Posterior cingulate gyrus (tissue), 11 donors: ENCODE measurements at places on chromosomes 12 and 14.

- peak; percentile 72 for DNase-seq
Measured at GRCh38 chr14:100611811-100612480, 24.7 kb upstream of the BEGAIN start.

DNA sequence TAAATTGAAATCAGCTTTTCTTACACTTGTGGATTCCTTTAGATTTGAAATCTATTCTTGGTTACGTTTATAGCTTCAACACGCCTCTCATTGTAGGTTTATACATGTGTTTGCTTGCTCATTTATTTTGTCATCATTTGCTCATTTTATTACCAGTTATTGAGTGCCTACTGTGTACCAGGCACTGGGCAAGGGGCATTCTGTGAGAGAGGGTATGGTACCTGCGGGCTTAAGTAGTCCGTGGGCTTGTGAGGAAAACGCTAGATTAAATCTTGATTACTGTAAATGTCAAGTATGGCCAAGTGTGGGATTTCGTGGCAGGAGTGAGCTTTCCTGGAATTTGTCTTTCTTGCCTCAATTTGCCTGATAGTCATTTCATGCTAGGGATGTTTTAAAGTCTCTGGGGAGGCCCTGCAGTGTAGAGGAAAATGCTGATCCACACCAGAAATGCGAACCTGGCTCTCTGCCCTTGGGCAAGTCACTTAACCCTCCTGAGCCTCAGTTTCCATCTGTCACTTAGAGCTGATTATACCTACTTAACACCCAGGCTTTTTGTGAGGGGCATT is 92.7 kb downstream of the CACNA1C start:
- no peak for DNase-seq

DNA sequence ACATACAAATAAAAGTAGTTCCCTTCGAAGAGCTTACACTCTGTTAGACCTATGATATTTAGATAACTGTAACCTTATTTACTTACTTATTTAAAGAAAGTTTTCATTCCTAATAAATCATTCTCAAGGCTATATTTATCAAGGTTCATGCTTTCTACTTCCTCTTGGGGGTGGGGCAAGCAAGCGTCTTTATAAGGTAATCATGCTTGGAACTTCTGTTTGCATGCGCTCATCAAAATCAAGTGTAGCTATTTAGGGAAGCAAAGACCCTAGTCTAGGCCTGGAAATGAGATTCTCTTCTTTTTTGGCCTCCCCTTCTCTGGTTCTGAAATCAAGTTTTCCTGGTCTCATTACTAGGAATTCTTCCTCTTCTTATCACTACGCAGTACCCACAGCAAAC is 766 bp downstream of the RERG start:
- no peak for DNase-seq

- no peak for DNase-seq
Measured at GRCh38 chr12:76706101-76706500, 57.8 kb upstream of the ZDHHC17 start.

GRCh38 chr12:1006255-1006654 is 15.2 kb downstream of the ERC1 start:
- no peak for DNase-seq

GRCh38 chr12:96623656-96624217 is 134.4 kb downstream of the CFAP54 start:
- no peak for DNase-seq

DNA sequence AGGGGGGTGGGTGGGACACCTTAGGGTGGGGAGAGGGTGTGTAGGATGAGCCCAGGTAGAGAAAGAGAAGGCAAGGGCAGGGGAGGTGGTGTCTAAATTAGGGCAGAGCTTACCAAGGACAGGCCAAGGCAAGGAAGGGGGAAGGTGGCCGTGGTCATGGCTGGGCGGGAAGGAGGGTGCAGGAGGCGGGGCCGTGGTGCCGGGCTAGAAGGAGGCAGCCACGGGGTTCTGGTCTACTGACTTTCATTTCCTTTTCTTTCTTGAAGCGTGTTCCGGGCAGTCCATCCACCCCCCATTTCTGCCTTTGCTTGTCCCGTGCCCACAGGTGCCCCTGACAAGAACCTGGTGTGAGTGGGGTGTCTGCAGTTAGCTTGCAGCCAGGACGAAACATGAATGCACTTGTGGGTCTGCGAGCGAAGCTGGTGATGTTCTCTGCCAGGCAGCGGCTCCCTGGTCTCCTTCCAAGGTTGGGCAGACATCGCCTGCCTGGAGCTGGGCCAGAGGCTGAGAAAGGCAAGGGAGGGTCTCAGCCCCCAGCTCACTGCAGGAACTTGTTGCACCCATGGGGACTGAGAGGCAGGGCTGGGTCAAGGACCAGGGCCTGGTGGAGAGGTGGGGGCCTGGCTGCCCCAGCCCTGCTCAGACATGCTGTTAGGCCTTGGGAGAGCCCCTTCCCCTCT is 58.2 kb downstream of the KIF26A start:
- DNase-seq = no peak

DNA sequence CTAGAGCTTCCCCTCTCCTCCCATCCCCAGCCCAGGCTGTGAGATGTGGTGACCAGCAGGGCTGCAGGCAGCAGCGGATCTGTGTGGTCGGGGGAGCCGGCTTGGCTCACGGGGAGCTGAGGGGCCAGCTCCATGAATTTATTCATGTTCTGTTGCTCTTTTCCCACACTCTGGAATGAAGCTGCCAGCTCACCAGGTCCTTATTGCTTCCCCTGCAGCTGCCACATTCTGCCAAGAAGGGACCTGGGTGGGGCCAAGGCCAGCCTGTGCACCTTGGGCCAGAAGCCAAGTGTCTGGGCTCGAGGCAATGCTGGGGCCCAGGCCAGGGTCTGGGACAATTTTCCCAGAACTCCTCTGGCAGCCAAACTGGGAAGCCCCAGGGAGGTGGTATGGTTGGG is 2.5 kb upstream of the C1QL4 start:
- DNase-seq = no peak

- no peak for DNase-seq
Measured at GRCh38 chr14:76715101-76715500, 46.2 kb upstream of the VASH1 start.

DNA sequence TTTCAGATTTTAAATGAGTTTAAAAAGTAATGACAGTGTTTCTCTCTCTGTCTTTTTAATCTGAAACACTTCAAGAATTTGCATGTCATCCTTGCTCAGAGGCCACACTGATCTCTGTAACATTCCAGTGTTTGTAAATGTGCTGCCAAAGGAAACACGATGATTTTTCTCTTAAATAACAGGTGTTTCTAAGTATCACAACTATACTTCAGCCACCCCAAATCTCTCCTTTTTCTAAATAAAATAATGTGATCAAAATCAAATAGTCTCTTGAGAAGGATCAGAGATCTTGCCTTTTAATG is 3.3 kb upstream of the GALC start:
- DNase-seq = no peak

DNA sequence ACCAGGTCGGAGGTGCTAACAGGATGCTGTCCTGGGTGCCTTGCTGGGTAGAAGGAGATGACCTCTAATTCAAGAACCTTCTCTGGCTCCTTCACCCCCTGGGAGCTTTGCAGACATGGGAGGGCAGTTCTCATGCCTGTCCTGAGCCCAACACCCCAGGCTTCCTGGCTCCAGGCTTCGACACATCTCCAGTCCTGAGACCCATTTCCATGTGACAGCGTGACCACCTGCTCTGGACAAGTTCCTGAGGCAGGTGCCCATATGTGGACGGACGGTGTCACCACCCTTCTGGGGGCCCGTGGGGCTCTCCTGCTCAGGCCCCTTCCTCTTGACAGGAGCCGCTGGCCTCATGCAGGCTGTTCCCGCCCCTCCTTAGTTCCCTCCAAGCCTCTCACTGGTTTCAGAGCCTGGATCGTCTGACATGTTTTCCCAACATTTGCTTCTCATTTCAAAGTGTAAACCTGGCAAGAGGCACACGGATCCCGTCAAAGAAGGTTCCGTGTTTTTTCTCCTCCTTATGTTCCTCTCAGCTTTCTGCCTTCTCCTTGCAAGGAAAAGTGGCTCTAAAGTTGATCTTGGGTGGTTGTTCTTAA is 291.9 kb upstream of the RTL1 start:
- no peak for DNase-seq

DNA sequence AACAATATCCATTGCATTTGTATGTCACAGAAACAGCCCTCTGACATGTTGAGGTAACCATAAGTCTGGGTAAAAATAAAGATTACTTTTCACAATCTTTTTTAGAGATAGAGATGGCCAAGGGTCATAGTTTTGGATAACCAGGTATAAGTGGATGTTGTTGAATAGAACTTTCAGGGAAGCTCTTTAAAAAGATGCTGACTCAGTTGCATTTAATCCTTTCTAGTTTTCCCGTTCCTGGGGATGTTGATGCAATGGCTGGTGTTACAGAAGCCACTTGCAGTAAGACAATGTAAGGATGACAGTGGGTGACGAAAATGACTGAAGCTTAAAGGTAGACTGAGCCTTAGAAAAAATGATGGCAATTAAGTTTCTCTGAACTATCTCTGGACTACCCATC is 1473.7 kb downstream of the AACS start:
- no peak for DNase-seq

GRCh38 chr12:93137656-93138612 is 208.8 kb upstream of the EEA1 start:
- no peak for DNase-seq

GRCh38 chr12:103205906-103206305 is 248.4 kb downstream of the ASCL1 start:
- no peak for DNase-seq

DNA sequence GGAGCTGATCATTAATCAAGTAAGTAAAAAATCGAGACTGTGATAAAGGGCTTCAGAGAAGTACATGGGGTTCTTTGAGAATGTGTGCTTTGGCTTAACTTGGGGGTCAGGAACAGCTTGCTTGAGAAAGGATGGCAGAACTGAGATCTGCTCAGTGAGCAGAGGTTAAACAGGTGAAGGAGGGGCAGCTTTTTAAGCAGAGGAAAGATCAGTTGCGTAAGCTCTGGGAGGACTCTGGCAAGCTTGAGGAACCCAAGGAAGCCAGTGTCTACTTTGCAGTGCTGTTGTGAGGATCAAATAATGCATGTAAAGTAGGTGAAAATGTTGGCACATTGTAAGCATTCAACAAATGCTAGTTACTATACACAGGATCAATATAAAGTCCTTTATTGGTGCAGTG is 30.6 kb downstream of the WIF1 start:
- DNase-seq = no peak

DNA sequence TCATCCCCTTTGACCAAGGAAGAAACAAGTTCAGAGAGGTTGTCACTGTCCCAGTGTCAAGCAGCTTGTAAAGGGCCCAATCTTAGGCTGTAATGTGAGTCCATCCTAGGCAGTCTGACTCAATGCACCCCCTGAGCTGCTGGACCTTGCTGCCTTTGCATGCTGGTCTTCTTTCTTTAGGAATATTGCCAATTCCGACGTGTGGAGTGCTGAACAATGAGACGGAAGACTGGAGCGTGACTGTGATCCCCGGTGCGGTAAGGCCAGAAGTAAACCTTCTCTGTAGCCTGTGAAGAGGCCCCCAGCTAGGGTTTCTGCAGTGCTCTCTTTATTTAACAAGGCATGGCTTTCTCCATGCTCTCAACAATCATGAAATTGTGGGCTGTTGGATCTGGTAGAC is 963 bp downstream of the TCTN2 start:
- DNase-seq = no peak

- DNase-seq = no peak
Measured at GRCh38 chr12:23025372-23026016, 400.5 kb downstream of the ETNK1 start.

GRCh38 chr12:9649532-9649940 is 20.0 kb upstream of the CLEC2D start:
- DNase-seq = no peak

- no peak for DNase-seq
Measured at GRCh38 chr12:20314328-20314727, 54.0 kb upstream of the PDE3A start.

GRCh38 chr12:104648756-104649155 is 192.0 kb downstream of the CHST11 start:
- no peak for DNase-seq

DNA sequence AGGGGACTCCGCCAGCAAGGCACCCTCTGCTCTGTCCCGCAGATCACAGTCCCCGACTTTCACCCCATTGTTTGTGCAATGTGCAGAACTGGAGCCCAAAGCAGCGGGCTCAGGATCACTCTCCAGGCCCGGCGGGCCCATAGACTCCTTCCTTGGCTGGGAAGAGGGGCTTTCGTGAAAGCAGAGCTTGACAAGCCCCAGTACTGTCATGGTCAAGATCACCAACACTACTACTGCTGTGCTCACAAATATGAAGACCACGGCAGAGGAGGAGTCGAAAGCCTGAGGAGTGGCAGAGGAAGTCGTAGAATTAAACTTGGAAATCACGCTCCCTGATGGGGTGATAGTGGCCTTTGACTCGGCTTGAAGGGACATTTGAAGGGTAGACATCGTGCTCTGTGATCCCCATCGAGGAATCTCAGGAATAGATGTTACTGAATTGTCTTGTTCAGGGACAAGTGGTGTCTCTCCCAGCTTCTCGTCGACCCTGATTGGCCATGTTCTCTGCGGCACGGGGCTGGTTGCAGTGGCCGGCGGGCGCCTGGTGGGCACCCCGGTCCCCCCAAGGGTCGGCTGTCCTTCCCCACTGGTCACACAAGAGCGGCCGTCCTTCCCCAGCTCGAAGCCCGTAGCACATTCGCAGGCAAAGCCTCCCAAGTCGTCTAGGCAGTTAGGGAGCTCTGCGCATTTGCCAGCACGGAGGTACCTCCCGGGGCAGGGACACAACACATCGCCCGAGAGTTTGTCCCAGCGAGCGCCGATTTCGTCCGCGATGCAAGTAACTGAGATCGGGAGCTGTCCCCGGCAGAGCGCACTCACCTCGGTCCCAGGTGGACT is 1.1 kb downstream of the CLEC14A start:
- DNase-seq = no peak

DNA sequence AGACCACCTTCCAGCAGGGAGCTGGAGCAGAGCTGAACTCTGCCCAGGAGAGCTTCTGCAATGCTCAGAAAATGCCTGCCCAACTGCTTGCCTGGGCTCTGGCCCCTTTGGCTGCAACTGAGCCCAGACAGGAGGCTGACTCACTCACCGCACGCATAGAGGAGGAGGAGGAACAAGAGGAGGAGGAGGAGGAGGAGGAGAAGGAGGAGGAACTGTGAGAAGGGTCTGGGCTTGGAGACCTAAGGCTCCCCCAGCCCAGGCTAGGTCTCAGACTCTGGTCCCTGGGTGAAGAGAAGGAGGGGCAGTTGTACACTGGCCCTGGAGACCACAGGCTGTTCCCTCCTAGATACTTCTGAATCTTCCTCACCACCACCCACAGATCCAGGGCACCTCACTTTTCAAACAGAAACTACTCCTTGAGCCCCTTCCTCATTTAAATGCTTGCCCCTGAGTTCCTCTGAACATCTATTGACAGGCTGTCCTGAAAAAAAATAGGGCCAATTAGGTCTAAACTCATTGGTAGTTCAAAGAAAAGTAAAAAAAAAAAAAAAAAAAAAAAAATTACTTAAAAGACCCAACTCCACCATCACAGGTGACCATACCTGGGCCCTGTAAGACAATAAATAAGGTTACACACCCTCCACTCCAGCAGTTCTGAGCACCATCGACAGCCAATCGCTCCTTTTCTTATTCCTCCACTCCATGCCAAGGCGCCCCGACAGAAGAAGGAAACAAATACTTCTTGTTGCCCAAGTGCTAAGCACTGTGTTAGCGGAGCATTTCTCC is 674 bp downstream of the VDR start:
- no peak for DNase-seq
